ENCODE measurements at places on chromosomes 5 and 9.

DNA sequence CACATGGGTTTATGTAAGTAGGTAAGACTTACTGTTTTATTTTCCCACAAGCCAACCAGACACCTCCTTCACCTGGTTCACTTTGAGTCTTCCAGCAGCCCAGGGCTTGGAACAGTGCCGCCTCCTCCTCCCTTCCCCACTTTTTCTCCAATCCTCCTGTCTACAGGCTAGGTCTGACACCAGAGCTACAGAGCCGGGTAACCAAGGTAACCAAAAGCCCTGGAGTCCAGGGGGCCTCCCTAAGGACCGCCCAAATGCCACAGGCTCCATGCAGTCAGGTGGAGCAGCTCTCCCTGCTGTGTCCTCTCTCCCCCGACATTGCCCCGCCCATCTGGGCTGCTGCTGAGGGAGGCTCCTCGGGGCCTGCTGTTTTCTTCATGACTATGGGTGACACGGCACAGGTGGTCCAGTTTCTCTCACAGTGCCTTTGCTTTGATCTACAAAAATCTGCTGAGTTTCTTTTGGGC, 138.0 kb upstream of the EFNA5 start:
- no peak for DNase-seq

GRCh38 chr9:81423589-81424326, 265.6 kb downstream of the TLE1 start:
- DNase-seq: no peak

GRCh38 chr5:2352101-2352861, 399.2 kb downstream of the IRX2 start:
- no peak for DNase-seq

DNA sequence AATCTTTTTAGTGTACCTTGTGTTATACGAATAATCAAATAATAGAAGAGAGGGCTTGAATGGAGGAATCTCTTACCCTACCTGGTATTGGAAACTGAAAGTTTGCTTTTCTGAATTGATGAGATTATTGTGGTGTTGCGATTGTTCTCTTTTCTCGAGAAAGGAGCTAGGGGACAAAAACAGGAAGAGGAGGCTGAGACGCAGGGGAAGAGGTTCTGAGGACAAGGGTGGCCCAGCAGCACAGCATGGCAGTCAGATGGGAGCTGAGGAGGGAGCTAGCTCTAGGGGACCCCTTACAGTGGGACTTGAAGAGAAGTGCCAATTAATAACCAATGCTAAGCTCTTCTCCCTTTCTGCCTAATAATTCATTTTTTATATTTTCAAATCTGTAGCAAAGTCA, 183.3 kb upstream of the DMAC1 start:
- DNase-seq: no peak

- no peak for DNase-seq
These were observed 139.1 kb upstream of the CLINT1 start for GRCh38 chr5:157997991-157998504.

All from activated CD4-positive, alpha-beta T cell treated with anti-CD3 and anti-CD28 coated beads, Interleukin-2, Interleukin-4, amounts not matched to agents 100 ng/mL and 50 ng/mL, durations not matched to agents 16 hours and 8 hours (primary cell).